Panc1 (cell line): ENCODE measurements at places on chromosomes 5 and 9. TPM values are rescaled to one million over a fixed set of nuclear protein-coding genes. Genes with fewer than 3 reads are reported as not detected.

Gene PLPP6
- total RNA-seq, result 1.8 TPM

Gene SPINK13
- total RNA-seq, result not detected

Gene CERCAM
- total RNA-seq, result 11.3 TPM

Gene LPAR1
- total RNA-seq, result 11.0 TPM

Gene ZSWIM6
- total RNA-seq, result 10.8 TPM

Gene SPATA31A3
- not detected for total RNA-seq

Gene IL33
- not detected for total RNA-seq

Gene GPR21
- total RNA-seq, result not detected

Gene C9
- total RNA-seq, result 0.05 TPM

Gene SLCO4C1
- 0.90 TPM for total RNA-seq

Gene CCDC69
- total RNA-seq, result 2.1 TPM

Gene PCA3
- total RNA-seq, result not detected

Gene ZFP37
- total RNA-seq, result 1.1 TPM

Gene FOXE1
- total RNA-seq, result 0.82 TPM

Gene RHOBTB3
- 95.2 TPM for total RNA-seq

Gene SLC23A1
- total RNA-seq, result not detected

Gene SERF1A
- total RNA-seq, result 5.1 TPM

Gene IL5
- not detected for total RNA-seq

Gene OR2K2
- total RNA-seq, result not detected

Gene TEK
- not detected for total RNA-seq

Gene FGFR4
- total RNA-seq, result 7.5 TPM

Gene SPEF2
- total RNA-seq, result 0.87 TPM

Gene PARP8
- total RNA-seq, result 20.2 TPM

Gene PRSS3
- 1.0 TPM for total RNA-seq

Gene NMUR2
- not detected for total RNA-seq

Gene TMEM232
- total RNA-seq, result 0.21 TPM

Gene ANKRD31
- not detected for total RNA-seq

Gene BTNL8
- not detected for total RNA-seq

Gene RAD17
- 41.7 TPM for total RNA-seq

Gene ACTBL2
- not detected for total RNA-seq

Gene IFNA4
- total RNA-seq, result not detected

Gene NR6A1
- total RNA-seq, result 7.6 TPM

Gene LHX2
- 0.36 TPM for total RNA-seq

Gene OCLN
- total RNA-seq, result 102 TPM

Gene CHSY3
- not detected for total RNA-seq

Gene RORB
- total RNA-seq, result 0.08 TPM

Gene SYNPO
- total RNA-seq, result 82.8 TPM

Gene CRHBP
- 0.10 TPM for total RNA-seq

Gene NEUROG1
- not detected for total RNA-seq

Gene RXRA
- 31.6 TPM for total RNA-seq

Gene TERT
- 8.9 TPM for total RNA-seq

Gene LCP2
- total RNA-seq, result 0.36 TPM

Gene S100Z
- not detected for total RNA-seq

Gene GOLM1
- 73.4 TPM for total RNA-seq

Gene MARCOL
- not detected for total RNA-seq

Gene MTREX
- total RNA-seq, result 97.0 TPM

Gene PKD2L2
- not detected for total RNA-seq

Gene GLRA1
- not detected for total RNA-seq

Gene GPX3
- total RNA-seq, result 8.5 TPM

Gene ACER2
- total RNA-seq, result 1.3 TPM

Gene ADAMTS2
- 0.13 TPM for total RNA-seq

Gene FREM1
- total RNA-seq, result not detected

Gene SPATA31E1
- not detected for total RNA-seq

Gene MCC
- total RNA-seq, result 0.41 TPM

Gene FOXD4L6
- total RNA-seq, result not detected

Gene C9orf152
- 0.10 TPM for total RNA-seq

Gene IGFBPL1
- 13.7 TPM for total RNA-seq

Gene CDX1
- not detected for total RNA-seq

Gene KCTD16
- 0.08 TPM for total RNA-seq
